Breast epithelium (tissue), 4 donors: ENCODE measurements at places on chromosomes 7 and 10. TPM values are rescaled to one million over a fixed set of nuclear protein-coding genes. Genes with fewer than 3 reads are reported as not detected.

PLEKHS1 gene
- not detected for total RNA-seq

OR2A1 gene
- 0.32 TPM for total RNA-seq

DNA sequence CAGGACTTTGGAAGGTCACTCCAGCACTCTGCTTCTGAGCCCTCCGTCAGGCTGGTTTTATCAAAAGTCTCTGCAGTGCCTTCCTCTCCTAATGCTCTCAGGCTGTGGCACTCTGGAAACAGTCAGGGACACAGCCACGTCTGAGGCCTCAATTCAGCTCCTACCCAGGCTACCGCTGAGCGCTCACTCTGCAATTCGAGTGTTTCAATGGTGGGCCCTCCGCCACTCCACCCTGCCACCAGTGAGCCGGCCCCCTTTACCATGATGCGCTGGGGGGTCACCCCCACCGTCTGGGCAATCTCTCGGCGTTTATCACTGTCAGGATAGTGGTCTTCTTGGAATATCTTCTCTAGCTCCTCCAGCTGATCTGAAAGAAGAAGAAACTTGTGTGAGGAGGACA, 3.5 kb downstream of the NOBOX start:
- no peaks in the 10 kb centered on the region for H3K4me1 ChIP-seq
- H3K27me3 ChIP-seq: no peaks in the 10 kb centered on the region
- H3K36me3 ChIP-seq: no peaks in the 10 kb centered on the region
- no peak overlapping the region for H3K4me3 ChIP-seq
- DNase-seq: no peak
- H3K27ac ChIP-seq: no peak overlapping the region

DNA sequence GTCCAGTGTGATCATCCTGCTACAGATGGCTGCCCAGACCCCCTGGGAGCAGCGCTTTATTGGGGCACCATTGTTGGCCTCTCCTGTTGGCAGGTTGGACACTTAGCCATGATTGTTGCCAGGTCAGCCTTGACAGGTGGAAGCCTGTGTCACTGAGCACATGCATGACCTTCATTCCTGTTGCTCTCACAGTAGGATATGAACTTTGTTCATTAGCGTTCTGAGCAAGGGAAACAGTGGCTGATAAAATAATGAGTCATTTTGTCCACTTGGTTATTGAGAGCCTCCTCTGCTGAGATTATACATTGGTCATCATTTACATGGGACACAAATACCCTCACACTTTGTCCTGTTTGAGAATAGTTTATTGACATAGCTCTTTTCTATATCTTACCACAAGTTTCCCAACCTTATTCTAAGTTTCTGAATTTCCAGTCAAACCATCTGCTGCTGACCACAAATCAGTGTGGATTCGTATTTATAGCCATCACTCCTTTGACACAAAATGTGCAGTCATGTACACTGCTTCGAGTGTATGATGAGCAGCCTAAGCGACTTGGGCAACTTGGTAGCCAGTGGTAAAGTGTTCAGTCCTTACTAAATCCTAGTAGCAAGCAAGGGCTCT, 102.6 kb downstream of the TPST1 start:
- no peak overlapping the region for H3K27ac ChIP-seq
- no peaks in the 10 kb centered on the region for H3K4me1 ChIP-seq
- H3K27me3 ChIP-seq: no peaks in the 10 kb centered on the region
- no peaks in the 10 kb centered on the region for H3K36me3 ChIP-seq

- H3K27me3 ChIP-seq: no peaks in the 10 kb centered on the region
- no peaks in the 10 kb centered on the region for H3K4me1 ChIP-seq
- DNase-seq: no peak
- H3K4me3 ChIP-seq: no peak overlapping the region
- H3K27ac ChIP-seq: no peak overlapping the region
- H3K36me3 ChIP-seq: no peaks in the 10 kb centered on the region
These were observed 3.3 kb downstream of the SEMA3A start for GRCh38 chr7:84191261-84191660.

- H3K27me3 ChIP-seq: no peaks in the 10 kb centered on the region
- H3K36me3 ChIP-seq: no peaks in the 10 kb centered on the region
- DNase-seq: no peak
- no peak overlapping the region for H3K4me3 ChIP-seq
- no peaks in the 10 kb centered on the region for H3K4me1 ChIP-seq
- H3K27ac ChIP-seq: no peak overlapping the region
These were observed 80.1 kb downstream of the CABCOCO1 start for GRCh38 chr10:61742812-61743211.

- no peak for DNase-seq
- no peak overlapping the region for H3K27ac ChIP-seq
- no peaks in the 10 kb centered on the region for H3K36me3 ChIP-seq
- H3K4me3 ChIP-seq: no peak overlapping the region
These were observed 51.3 kb upstream of the FRMD4A start for GRCh38 chr10:14382022-14382421.

DNA sequence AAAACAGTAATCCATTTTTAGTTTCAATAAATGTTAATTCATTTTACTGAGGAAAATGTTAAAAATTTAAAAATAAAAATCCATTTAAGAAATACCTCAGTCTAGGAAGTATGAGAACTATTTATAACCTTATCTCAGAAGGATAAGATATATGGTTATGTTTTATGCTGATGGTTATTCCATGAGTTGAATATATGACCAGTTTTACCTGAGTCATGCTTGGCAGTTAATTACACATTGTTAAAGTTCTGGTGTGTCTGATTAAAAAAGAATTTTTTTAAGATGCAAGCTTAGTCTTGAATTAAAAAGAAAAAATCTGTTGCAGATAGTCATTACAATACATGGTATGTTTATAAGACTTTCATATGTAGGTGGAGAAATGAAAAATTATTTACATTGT, 191.7 kb downstream of the ARL4A start:
- H3K4me3 ChIP-seq: no peak overlapping the region
- no peak for DNase-seq
- no peaks in the 10 kb centered on the region for H3K27me3 ChIP-seq
- H3K36me3 ChIP-seq: no peaks in the 10 kb centered on the region
- H3K27ac ChIP-seq: no peak overlapping the region
